NCI-H1092 (cell line): ENCODE measurements at places on chromosomes 1 and 21.

GRCh38 chr21:25029580-25029979 lies 577.7 kb downstream of the MRPL39 start:
- no peak for DNase-seq

- no peak for DNase-seq
Measured at GRCh38 chr1:55230659-55231058, 15.5 kb upstream of the USP24 start.

- no peak for DNase-seq
Measured at GRCh38 chr1:225343618-225344017, 84.2 kb downstream of the LBR start.

- DNase-seq: no peak
Measured at GRCh38 chr1:19552291-19553010, 67.1 kb upstream of the CAPZB start.

GRCh38 chr1:64539781-64540218 lies 69.9 kb downstream of the CACHD1 start:
- DNase-seq: no peak

DNA sequence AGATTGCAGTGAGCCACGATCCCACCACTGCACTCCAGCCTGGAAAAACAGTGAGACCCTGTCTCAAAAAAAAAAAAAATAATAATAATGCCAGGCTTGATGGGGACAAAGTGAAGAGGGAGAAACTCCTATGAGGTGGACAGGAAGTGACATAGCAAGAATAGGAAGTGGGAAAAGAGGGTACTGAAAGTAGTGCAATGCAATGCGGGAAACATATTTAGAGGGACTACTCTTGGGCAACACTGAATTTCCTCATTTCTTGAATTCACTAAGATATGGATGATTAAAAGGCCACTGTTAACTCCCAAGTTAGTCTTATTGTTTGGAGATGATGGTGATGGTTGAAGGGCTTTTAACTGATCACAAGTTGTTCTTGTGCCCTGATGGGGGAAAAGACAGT lies 21.6 kb upstream of the KCNA2 start:
- no peak for DNase-seq

- no peak for DNase-seq
Measured at GRCh38 chr1:116268211-116268610, 104.8 kb upstream of the ATP1A1 start.

- DNase-seq: no peak
Measured at GRCh38 chr1:206508956-206509355, 1.6 kb downstream of the RASSF5 start.

DNA sequence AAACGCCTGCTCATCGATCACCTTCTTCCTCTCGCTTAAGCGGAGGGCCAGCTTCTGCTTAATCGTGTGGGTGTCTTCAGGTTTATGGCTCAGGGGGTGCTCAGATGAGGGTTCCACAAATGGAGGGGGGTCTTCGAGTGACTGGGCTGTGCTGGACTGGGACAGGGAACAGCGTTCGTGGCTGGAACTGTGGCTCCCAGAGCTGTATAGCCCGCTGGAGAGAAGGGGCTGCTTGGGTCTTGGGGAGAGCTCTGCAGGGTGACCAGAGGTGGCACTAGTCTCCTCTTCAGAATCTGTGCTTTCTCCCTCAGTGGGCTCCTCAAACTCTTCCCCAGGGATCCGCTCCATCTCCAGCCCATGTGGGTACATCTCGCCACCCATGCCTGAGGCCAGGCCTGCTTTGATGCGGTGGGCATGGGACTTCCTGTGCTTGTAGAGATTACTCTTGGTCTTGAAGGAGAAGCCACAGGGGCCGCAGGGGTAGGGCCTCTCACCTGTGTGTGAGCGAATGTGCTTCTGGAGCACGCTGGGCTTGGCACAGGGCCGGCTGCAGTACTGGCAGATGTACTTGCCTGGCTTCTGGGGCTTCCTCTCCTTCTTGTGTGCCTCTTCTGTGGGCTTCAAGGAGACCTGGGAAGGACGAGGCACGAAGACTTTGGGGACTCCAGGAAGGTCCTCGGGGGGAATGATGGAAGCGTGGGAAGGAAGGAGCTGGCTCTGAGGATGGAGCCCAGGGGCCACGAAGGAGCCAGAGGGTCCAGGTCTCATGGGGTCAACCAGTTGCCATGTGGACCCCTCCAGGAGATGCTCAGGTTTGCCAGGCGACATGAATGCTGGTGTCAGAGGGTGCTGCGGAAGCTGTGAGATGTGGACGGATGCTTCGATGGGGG lies 99.4 kb upstream of the EDN2 start:
- no peak for DNase-seq
